ENCODE measurements at places on chromosomes 12 and 14. TPM values are rescaled to one million over a fixed set of nuclear protein-coding genes. Genes with fewer than 3 reads are reported as not detected.

The PLBD1 gene
- 16.4 TPM for total RNA-seq

The SRRM4 gene
- total RNA-seq, result not detected

The RNASE7 gene
- not detected for total RNA-seq

The SLC35E3 gene
- 5.9 TPM for total RNA-seq

The BCAT1 gene
- 154 TPM for total RNA-seq

The P2RX7 gene
- total RNA-seq, result 0.40 TPM

The TAS2R14 gene
- total RNA-seq, result 1.4 TPM
